Stimulated activated CD4-positive, alpha-beta T cell treated with anti-CD3 and anti-CD28 coated beads, Interleukin-2, amount 100 ng/mL, for 24 hours (primary cell): ENCODE measurements at places on chromosomes 4 and X.

DNA sequence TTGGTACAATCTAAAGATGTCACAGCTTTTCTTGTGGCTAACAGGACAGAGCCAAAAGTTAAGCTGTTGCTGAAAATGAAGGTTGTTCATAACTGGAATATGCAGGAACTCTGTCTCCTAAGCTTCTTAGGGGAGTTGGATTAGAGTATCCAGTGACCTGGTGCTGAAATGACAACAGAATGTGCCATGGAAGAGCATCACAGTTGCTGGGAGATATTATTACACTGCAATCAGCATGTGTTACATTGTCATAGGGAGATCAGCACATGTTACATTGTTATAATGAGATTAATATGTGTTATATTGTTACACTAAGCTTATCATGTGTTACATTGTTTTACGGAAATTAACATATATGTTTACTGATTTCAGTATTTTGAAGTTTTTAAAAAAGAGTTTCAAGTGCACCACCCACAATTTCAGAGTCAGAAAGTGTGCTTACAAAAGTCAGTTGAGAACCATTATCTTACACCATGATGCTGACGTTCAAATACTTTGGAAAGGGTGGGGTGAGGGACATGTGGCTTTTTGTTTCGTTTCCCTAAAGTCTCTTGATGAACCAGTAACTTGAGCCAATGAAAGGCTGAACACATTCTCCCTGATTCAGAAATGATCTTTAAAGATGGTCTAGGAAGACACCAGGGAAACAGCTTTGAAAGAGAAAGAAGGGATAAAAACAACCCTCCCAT is 113.4 kb downstream of the DRD5 start:
- no peak for DNase-seq

DNA sequence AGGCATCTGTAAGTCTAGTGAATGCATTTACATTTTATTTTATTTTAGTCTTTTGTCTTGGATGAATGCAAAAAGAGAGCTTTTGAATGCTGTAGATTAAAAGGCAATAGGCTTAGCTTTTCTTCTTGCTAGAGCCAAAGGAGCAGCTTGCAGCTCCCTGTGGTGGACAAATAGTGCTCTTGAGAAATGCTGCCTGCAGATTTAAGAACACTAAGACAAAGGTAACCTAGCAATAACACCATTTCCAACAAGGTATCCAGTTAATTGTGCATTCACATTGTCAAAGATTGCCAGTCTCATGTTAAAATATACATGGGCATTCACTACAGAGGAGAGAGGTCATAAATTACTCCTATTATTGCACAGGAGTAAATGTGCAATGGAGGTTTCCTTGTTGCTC is 859.2 kb upstream of the PRKX start:
- no peak for DNase-seq

GRCh38 chr4:51997647-51998046 is 22.5 kb downstream of the LRRC66 start:
- DNase-seq, result no peak

DNA sequence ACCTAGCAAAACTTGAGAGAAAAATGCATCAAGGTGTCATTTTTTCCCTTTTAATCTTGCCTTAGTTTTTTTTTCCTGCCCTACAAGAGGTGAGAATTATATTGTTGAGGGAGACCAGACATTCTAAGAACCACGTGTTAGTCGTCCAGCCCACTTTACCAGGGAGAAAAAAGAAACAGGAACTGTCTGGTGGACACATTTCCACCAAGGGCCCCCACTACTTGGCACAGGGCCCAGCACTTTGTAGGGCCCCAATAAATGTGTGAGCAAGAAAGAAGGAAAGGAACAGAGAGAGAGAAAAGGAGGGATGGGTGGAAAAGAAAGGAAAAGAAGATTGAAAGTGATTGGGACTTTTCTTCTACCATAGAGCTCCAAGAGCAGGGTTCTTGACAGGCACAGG is 3.9 kb upstream of the EGFL6 start:
- DNase-seq, result no peak

DNA sequence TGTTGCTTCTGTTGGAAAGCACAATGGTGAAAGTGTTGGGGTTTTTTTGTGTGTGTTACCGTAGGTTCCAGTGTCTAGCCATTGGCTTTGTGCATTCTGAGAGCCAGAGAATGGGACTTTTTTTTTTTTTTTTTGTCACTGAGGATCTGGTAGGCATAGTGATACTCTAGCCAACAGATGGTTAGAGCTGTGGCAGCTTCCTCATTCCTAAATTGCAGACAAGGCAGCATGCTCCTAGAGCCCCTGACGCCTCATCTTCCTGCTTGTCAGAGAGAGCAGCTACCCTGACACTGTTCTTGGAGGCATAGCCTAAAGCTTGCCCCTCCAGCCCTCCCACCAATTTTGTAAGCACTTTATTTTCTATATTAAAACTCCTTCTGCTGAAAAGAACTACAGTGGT is 27.0 kb downstream of the ARHGEF9 start:
- DNase-seq, result no peak

DNA sequence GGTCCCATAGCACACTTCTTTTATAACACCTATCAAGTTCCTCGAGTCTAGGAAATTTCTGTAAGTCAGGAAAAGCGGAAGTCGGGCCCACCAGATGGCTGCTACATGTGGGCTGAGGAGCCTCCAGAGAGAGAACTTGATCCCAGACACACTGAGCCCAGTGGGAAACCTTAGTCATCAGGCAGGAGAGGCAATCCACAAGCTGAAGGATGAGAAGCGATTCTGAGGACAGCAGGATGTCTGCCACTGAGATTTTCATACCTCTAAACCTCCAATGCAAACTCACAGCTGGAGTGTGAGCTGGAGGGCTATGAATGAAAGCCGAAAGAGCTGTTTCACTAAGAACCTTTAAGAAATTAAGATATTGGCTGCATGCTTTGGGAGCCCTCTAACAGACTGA is 52.6 kb upstream of the PDHA1 start:
- DNase-seq, result no peak

GRCh38 chr4:94304365-94304971 is 38.2 kb downstream of the HPGDS start:
- DNase-seq, result no peak

DNA sequence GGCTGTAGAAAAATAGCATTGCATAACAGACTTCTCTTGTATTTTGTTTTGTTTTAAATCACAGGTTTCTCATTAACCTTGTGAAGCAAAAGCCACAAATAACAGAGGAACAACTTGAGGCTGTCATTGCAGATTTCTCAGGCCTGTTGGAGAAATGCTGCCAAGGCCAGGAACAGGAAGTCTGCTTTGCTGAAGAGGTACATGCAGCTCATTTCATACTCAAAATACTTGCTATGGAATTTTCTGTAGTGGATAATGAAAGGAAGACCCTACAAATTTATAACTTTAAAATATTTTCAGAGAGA is 17.6 kb downstream of the AFP start:
- no peak for DNase-seq

DNA sequence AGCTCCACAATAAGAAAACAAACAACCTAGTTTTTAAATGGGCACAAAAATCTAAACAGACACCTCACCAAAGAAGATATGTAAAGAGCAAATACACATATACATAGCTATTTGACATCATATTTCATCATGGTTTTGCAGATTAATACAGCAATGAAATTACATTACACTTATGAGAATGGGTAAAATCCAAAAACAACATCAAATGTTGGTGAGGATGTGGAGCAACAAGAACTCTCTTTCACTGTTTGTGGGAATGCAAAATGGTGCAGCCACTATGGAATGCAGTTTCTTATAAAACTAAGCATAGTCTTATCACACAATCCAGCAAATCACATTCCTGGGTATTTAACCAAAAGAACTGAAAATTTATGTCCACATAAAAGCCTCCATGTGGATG is 25.0 kb downstream of the TLR6 start:
- no peak for DNase-seq

DNA sequence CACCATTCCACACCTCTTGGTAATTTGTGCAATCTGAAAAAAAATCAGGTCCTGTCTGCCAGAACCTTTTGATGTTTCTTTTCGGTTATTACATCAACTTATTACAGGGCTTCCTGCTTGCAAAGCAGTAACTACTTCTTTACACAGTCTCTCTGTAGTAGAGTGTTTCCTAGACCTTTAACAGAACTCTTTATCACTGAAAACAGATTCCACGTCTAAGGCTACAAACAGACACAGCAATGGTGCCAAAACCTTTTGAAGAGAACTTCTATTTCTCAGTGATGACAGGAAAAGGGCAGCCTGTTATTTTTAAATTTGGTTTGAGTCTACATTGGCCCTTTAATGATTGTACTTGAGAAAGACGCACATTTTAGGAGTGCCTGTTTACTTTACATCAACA is 713.5 kb upstream of the GRID2 start:
- no peak for DNase-seq
